ENCODE measurements at places on chromosomes 12 and 14.

GRCh38 chr14:65281991-65282895 lies 130.3 kb upstream of the FUT8 start:
- DNase-seq = no peak

- no peak for DNase-seq
Observed at GRCh38 chr14:77172916-77173315, 8.7 kb upstream of the TMEM63C start.

- DNase-seq = no peak
Observed at GRCh38 chr12:127539226-127539858, 727.6 kb upstream of the TMEM132C start.

DNA sequence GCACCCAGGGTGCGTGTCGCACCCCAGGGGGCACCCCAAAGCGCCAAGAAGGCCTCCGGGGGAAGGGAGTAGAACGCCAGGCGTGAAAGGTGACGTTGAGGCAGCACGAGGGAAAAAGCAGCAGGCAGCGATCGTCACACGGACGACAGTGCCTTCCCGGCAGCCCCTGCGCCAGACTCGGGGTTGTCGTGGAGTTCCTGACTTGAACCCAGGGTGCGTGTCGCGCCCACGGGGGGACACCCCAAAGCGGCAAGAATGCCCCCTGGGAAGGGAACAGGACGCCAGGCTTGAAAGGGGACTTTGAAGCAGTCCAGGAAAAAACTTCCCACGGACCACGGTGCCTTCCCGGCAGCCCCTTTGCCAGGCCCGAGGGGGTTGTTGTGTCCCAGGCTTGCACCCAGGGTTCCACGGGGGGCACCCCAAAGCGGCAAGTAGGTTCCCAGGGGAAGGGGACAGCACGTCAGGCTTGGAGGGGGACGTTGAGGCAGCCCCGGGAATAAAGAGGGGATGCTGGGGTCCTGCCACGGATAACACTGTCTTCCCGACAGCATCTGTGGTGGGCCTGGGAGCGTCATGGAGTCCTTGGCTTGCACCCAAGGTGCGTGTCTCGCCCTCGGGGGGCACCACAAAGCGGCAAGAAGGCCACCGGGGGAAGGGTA lies 159.2 kb upstream of the ALG10B start:
- DNase-seq = no peak

- DNase-seq = no peak
Observed at GRCh38 chr12:32650508-32650907, 28.6 kb upstream of the DNM1L start.

- DNase-seq = no peak
Observed at GRCh38 chr12:19065223-19065622, 64.3 kb upstream of the PLEKHA5 start.

GRCh38 chr14:91841065-91841464 lies 26.3 kb downstream of the TC2N start:
- DNase-seq = no peak

DNA sequence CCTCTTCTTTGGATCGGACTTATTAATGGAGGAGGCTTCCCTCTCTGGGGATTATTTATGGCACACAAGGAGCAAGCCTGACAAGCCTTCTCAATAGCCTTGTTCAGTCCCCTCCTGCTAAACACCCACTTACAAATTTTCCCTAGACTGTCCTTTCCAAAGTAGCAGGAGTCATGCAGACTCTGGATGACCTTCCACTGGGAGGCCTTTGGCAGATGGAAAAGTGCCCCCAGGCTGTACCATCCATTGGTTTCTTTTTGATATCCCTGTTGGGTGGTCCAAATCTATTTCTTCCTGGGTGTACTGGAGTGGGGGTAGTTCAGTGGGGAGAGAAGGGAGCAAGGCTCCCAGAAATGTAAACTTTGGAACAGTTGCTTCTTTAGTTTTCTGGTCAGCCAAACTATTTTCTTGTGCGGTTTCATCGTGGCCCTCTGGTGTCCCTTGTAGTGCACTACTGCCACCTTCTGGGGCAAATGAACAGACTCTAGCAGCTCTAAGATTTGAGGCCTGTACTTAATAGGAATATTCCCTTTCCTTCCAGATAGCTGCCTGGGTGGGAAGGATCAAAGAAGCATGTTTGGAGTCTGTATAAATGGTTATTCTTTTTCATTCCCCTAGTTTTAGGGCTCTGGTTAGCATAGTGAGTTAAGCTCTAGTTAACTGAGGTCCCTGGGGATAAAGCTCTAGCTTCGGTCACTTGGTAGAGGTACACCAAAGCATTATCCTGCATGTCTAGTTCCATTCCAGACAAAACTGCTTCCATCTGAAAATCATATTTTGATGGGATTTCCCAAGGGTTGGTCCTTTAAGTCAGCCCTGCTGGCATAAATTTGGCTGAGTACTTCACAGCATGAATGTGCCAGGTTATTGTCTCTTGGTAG lies 409.5 kb downstream of the SLC6A15 start:
- peak; percentile 3 for DNase-seq

DNA sequence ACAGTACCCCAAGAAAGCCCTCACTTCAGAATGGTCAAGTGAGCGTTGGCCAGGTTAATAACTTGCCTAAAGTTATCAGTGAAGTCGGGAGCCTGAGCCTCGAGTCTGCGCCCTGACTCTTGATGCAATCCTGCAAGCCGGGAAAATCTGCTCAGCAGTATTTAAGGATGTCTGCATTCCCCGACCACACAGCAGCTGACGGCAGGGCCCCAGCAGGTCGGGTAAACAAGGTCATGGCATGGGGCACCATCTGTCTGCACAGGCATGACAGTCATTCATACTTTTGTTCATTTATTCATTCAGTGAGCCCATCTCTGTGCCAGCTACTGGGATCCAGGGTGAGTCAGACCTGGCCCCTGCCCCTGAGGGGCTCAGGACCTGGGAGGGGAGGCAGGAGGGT lies 11.1 kb downstream of the ABCB9 start:
- DNase-seq = no peak

DNA sequence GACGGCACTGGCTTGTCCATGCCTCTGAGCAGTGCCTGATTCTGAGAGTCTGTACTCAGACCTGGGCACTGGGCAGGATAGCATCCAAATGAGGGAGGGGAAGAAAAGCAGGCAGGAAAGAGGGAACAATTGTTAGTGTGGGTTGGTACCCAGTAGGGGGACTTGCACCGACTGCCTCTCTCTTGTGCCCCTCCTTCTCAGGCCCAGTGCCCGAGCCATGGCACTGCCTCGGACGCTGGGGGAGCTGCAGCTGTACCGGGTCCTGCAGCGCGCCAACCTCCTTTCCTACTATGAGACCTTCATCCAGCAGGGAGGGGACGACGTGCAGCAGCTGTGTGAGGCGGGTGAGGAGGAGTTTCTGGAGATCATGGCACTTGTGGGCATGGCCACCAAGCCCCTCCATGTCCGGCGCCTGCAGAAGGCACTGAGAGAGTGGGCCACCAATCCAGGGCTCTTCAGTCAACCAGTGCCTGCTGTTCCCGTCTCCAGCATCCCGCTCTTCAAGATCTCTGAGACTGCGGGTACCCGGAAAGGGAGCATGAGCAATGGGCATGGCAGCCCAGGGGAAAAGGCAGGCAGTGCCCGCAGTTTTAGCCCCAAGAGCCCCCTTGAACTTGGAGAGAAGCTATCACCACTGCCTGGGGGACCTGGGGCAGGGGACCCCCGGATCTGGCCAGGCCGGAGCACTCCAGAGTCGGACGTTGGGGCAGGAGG lies 2.2 kb downstream of the NAB2 start:
- DNase-seq = no peak

GRCh38 chr12:60487284-60487683 lies 891.5 kb downstream of the SLC16A7 start:
- DNase-seq = no peak

DNA sequence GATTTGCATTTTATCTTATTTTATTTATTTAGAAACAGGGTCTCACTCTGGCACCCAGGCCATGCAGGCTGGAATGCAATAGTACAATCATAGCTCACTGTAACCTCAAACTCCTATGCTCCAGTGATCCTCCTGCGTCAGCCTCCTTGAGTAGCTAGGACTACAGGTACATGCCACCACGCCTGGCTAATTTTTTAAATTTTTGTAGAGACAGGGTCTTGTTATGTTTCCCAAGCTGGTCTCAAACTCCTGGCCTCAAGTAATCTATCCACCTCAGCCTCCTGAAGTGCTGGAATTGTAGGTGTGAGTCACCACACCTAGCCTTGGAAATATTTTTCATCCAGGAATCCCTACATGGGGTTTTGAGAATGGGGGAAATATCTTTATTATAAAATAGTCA lies 84.6 kb downstream of the MAPKAPK5 start:
- DNase-seq = no peak

- no peak for DNase-seq
Observed at GRCh38 chr14:75831455-75831854, 150.3 kb downstream of the TGFB3 start.

DNA sequence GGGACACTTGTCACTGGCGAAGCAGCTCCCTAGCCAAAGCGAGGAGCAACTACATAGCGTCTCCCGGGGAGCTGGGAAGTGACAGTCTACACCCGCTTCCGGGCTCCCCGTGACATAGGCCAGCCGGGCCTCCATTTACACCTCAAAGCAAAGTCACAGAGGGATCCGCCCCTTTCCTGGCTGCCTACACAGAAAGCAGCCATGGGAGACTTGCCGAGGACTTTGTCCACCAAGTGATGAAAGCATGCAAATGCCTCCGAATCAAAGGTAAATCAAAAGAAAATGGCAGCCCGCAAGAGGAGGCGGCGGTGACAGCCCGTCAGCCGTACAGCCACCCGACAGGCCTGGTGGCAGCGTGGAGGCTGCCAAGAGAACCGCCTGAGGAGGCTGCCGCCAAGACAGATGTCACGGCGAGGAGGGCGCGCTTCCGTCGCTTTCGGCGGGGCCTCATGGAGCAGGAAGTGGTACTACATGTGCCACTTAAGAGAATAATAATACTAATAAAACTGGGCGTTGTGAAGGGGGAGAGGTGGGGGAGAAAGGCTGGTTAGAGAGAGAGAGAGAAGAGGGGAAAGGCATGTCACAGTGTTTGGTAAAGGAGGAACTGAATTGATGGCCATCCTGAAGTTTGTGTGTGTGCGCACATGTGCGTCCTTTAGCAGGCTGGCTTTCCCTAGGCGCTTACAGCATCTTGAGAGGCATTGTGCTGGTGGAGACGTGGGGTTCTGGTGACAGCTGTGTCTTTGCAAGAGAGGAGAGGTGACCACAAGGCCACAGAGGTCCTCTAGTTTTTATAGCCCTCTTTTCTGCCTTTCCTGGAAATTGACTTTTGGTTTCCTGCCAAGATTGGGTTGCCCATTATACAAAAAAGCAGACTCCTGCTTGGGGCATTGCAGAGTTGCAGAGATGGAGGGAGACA lies 661.7 kb downstream of the VRK1 start:
- DNase-seq = no peak

DNA sequence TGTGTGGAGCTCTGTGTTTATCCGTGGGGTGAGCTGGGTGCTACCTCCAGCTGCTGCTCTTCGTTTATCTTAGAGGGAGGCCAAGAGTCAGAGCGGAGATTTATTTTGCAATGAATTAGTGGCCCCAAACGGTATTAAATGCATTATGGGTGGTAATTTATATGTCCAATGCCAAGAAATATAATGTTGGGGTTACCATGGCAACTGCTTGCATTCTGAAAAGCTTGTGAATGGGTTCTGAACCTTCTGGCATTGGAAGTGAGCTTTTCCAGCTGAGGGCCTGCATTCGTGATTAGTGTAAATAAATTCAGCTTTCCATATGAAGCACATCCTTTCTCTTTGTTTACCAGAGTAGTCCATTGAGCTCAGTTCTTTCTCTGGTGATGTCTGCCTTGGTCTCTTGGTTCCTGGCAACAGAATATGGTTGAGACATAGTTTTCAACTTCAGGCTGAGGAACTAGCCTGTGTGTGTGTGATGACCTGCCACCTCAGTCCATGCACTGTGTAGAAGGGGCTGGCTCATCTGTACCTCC lies 51.8 kb downstream of the TRAF3 start:
- DNase-seq = no peak

- DNase-seq = no peak
Observed at GRCh38 chr14:91829511-91829910, 37.8 kb downstream of the TC2N start.

GRCh38 chr14:37232907-37233481 lies 35.3 kb downstream of the MIPOL1 start:
- peak; percentile 9 for DNase-seq

DNA sequence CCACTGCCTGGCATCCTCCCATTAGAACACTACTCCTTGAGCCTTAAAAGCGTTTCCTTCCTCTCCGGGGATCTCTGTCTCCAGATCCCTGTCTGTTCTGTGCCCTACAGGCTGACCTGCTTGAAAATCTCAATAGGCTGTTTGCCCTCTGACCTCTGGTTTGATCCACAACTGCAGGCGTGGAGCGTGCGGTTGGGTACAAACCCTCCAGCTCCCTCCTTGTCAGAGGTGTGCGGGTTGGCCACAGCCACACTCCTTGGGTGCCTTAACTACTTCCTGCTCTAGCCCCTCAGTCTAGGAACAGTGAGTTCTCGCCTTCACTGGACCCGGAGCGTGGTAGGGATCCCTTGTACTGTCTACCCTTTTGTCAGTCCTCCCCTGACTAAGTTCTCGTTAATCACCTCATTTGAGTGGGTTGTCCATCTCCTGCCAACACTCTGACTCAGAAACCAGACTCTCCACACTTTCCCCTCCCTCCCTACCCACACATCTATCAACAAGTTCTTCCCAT lies 33.1 kb downstream of the CMKLR1 start:
- DNase-seq = no peak

GRCh38 chr12:44929236-44929885 lies 53.2 kb upstream of the NELL2 start:
- no peak for DNase-seq

DNA sequence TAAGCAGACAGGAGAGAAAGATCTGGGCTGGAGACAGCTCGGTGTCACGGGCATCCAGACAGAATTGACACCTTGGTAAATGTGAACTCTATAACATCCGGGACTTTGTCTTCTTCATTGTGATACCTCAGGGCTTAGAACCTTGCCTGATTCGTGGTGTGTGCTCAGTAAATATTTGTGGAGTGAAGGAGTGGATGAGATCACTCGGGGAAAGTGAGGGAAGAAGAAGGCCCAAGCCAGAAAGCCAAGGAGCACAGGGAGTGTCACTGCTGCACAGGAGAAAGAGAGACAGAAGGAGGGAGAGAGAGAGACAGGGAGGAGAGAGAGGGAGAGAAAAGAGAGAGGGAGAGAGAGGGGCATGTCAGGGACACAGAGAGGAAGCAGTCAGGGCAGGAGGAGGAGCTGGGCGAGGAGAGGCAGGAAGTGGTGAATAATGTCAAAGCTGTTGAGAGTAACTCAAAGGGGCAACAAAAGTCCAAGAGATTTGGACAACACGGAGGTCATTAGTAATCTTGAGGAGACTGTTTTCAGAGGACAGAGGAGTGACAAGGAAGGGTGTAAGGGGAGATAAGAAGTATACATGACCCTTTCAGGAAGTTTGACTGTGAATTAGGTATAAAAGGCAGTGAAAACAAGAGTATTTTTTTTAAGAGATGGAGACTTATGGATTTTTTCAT lies 141.6 kb upstream of the MAX start:
- no peak for DNase-seq

- no peak for DNase-seq
Observed at GRCh38 chr12:88448337-88448915, 131.8 kb downstream of the KITLG start.
